ENCODE measurements at places on chromosomes 3 and 15. TPM values are rescaled to one million over a fixed set of nuclear protein-coding genes. Genes with fewer than 3 reads are reported as not detected.

GRCh38 chr3:76570436-76571057 lies 469.4 kb upstream of the ROBO2 start:
- no peak for DNase-seq

Gene GRK7
- not detected for total RNA-seq

- no peak for DNase-seq
Observed at GRCh38 chr15:86155551-86155950, 75.9 kb downstream of the AGBL1 start.

DNA sequence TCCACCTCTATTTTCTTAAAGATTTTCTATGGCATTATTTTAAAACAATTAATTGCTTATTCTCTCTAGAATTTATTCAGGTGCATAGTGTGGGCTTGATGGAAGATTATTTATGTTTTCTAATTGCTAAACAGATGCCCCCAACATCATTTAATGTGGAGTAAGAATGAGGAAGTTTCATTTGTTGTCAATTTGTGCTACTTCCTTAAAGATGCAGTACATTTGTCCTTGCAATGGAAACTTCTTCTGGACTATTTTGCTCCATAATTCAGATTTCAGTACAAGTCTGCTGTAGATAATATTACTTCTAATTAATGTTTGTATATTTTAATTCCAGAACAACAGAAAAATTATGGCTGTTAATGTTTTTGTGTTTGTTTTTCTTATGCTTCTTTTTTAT lies 104.8 kb downstream of the TGFBR2 start:
- DNase-seq = no peak

- no peak for DNase-seq
Observed at GRCh38 chr3:18092726-18093125, 332.4 kb downstream of the SATB1 start.

Gene ESYT3
- total RNA-seq = 1.4 TPM

Gene GNB5
- 10.6 TPM for total RNA-seq

GRCh38 chr15:99371180-99372103 lies 120.2 kb downstream of the LRRC28 start:
- no peak for DNase-seq

Gene CYP19A1
- 0.65 TPM for total RNA-seq

Gene ZIC1
- not detected for total RNA-seq

DNA sequence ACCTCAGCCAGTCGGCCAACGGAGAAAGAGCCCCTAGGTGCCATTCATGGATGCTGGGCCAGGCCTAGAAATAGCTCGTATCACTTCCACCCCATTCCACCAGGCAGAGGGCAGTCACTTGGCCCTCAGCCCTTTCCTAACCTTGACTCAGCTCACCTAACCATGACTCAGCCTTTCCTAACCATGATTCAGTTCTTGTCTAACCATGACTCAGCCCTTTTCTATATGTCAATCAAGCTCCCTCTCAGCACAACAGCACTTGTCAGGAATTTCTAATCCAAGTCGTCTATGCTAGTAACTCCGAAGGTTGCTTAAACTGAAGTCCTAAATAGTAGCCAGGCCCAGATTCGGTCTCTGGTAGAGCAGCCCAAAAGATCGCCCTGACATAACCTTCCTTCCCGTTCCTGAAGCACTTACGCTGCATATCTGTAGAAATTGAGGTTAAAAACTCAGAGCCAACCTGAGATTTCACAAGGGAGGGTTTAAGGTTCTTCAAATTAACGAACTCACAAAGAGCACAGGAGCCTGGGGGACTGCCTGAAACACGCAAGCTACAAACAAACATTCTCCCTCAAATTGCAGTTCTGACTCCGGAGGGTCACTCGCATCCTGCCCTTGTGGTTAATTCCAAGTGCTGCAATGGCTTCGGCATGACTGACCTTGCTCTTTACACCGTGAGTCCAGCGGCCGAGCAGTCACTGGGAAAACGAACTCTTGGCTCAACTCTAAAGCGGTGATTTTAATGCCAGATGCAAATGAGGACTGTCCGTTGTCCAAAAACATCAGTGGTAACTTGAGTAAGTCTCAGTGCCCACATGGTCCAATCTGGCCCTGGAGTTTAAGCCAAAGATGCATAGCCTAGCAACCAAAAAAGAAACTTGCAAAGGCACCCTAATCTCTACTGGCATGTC lies 99.9 kb downstream of the ADAMTS17 start:
- DNase-seq = no peak

DNA sequence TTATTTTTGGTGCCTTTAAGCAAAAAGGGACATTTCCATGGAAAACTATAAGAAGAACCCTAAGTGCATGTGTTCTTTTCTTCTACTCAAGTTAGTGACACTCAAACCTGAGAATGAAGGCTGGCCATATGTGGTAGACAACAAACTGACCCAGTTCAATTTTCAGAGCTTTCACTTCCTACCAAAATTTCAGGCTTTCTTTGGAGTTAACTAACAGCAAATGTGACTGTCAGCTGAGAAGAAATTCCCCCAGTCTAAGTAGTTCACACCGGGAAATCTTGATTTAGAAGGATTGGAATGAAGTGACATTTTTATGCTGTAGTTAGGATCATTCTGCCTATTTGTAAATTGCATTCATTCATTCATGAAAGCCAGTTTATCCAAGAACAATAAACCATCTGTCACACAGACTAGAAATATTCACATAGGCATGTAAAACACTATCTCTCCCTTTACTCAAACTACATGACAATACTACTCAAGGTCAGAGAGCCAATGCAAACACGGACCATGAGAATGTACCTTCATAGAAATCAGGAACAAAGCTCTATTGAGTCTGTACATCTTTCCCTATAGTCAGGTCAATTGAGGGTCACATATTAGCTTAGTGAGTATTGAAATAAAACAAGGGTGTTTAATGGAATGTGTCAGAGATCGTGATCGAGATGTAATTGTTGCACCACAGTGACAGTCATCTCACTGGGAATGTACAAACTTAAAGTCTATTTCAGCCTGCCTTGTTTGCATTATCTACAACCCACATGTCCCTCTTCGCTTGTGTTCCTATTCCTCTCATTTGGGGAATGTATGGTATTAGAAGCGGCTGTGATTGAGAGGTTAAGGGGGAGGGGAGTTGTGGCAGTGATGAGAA lies 113.8 kb upstream of the TGFBR2 start:
- no peak for DNase-seq

Gene STRIT1
- total RNA-seq = 0.84 TPM

DNA sequence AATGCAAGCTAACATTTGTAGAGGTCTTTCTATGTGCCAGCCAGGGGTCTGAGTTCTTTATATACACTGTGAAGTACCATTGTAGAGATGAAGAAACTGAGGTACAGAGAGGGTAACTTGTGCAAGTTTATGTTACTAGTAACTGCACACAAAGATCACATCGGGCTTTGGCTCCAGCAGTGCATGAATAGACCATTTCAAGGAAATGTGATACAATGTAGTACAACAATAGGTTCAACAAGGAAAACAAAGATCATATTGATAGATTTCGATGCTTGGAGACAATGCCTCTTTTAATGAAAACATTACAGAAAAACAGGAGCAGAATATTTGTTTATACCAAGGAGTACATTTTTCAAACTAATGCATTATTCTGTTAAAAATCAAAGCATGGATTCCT lies 115.3 kb downstream of the POLR2M start:
- no peak for DNase-seq

Gene GNB4
- 15.8 TPM for total RNA-seq

- no peak for DNase-seq
Observed at GRCh38 chr3:42473083-42473932, 29.1 kb upstream of the VIPR1 start.

GRCh38 chr3:161217496-161217895 lies 3.6 kb upstream of the NMD3 start:
- DNase-seq = no peak

- no peak for DNase-seq
Observed at GRCh38 chr15:95446854-95447253, 883.6 kb upstream of the NR2F2 start.

- DNase-seq = no peak
Observed at GRCh38 chr3:154778057-154778456, 302.1 kb upstream of the MME start.

- no peak for DNase-seq
Observed at GRCh38 chr3:191762323-191762960, 301.5 kb downstream of the PYDC2 start.

GRCh38 chr3:62011666-62012065 lies 361.7 kb downstream of the FEZF2 start:
- DNase-seq = no peak

- no peak for DNase-seq
Observed at GRCh38 chr15:93308026-93308690, 219.1 kb upstream of the RGMA start.

DNA sequence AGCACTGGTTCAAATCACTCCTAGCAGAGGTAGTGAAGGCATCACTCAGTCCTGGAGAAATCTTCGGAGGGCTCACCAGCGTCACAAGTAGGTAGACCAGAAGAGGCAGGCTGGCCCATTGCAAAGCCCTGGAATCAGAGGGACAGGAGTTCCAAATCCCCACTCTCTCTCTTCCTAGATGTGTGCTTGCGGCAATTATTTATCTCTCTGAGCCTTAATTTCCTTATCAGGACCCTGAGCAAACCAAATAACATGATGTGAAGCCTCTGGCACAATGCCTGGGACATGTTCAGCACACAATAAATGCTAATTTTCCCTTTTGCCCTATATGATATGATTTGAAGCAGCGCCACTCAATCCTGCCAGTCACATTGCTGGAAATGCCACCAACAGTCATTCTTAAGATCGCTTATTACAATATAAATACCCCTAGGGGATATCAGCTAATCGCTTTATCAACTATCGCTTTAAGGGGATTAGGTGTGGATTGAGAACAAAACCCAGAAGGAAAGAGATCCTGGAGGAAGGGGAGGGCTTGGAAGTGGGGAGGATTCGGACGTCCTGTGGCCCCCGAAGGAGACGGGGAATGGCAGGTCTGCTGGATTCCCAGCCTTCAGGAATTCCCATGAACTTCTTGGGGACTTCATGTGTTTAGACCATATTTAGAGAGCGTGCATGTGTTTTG lies 59.5 kb upstream of the TSEN2 start:
- no peak for DNase-seq

- no peak for DNase-seq
Observed at GRCh38 chr3:58325525-58325992, 7.1 kb upstream of the PXK start.

- no peak for DNase-seq
Observed at GRCh38 chr3:105785803-105786202, 83.0 kb downstream of the CBLB start.

DNA sequence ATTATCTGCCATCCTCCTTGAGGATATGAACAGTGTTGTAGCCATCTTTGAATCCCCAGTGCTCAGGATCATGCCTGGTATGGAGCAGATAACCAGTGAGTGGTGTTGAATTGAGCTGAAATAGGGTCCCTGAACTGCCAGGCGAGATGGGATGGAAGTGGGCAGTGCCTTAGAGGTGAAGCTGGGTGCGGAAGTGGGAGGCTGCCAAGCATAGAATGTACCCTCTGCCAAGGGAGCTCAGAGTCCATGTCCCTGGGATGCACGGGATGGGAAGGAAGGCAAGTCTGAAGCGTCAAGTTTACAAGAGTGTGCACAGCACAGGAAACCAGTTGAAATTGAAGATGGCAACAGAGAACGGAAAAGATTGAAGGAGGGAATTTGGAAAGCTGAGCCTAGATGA lies 147.0 kb downstream of the CACNA1D start:
- no peak for DNase-seq

Gene RBPMS2
- 255 TPM for total RNA-seq

DNA sequence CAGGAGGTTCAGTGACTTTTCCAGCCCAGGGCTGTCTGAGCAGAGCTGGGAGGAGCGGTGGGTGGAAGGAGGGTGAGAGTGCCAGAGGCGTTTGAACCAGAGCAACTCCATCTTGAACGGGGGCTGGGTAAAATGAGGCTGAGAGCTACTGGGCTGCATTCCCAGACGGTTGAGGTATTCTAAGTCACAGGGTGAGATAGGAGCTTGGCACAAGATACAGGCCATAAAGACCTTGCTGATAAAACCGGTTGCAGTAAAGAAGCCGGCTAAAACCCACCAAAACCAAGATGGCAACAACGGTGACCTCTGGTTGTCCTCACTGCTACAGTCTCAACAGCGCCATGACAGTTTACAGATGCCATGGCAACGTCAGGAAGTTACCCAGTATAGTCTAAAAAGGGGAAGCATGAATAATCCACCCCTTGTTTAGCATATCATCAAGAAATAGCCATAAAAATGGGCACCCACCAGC lies 60.2 kb downstream of the ABTB1 start:
- DNase-seq = no peak

Gene NRROS
- total RNA-seq = 3.1 TPM

- DNase-seq = no peak
Observed at GRCh38 chr3:56424336-56424735, 43.9 kb downstream of the ERC2 start.

DNA sequence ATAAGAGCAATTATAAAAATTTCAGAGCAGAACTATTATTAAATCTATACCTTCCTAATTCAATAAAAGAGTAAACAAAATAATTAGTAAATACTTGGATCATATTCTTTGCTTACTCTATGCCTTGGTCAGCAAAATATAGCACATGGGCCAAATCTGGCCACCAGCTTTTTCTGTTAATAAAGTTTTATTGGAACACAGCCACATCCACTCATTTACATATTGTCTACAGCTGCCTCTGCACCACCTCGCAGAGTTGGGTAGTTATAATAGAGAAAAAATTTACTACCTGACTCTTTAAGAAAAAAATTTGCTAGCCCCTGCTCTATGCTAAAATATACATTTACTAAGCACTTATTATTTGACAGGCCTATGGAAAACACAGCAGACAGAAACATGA lies 32.2 kb upstream of the GANC start:
- DNase-seq = no peak

Measured in Right ventricle myocardium inferior (tissue), 1 donor.